Gastrocnemius medialis (tissue), 4 donors: ENCODE measurements at places on chromosomes 3 and 15.

DNA sequence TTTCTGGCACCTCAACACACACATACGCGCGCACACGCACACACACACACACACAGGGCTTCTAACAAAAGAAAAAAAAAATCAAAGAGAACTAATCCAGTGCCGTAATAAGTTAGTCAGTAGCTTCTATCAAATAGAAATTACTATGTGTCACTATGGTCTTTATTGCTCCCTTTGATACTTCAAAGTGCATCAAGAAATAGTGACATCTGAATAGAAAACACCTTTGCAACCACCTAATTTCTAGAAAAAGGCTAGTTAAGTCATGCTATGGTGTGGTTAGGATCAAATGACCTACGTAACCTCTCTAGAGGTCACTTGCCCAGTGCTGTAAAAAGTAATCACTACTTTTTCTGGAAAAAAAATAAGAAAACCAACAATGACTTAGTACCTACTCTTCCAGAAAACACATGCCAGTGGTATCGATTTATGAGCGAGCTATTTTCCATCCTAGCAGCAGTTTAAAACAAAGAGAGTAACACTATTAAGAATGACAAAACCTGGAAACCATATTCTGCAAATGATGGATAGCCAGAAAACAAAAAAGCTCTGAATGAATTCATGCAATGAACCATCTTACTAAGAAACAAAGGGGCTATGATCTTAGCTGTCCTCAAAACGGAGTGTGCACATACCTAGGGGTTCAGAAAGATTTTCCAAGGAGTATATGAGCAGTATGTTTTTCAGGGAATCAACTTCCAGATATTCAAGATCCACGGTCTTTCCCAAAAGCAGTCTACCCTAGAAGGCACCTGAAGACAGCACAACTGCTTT, 6.8 kb downstream of the AVEN start:
- no peak overlapping the region for H3K27ac ChIP-seq
- no peak overlapping the region for H3K4me3 ChIP-seq
- H3K4me1 ChIP-seq: no peaks in the 10 kb centered on the region
- no peak for DNase-seq
- no peaks in the 10 kb centered on the region for H3K27me3 ChIP-seq
- H3K36me3 ChIP-seq: no peaks in the 10 kb centered on the region

GRCh38 chr3:128459461-128459820, 7.2 kb downstream of the DNAJB8 start:
- H3K4me1 ChIP-seq: no peaks in the 10 kb centered on the region
- no peak overlapping the region for H3K27ac ChIP-seq
- H3K27me3 ChIP-seq: no peaks in the 10 kb centered on the region
- no peaks in the 10 kb centered on the region for H3K36me3 ChIP-seq
- DNase-seq: no peak
- H3K4me3 ChIP-seq: no peak overlapping the region

GRCh38 chr15:75636026-75636425, 4.0 kb downstream of the IMP3 start:
- no peaks in the 10 kb centered on the region for H3K27me3 ChIP-seq
- peaks cover 26% of the 10 kb centered on the region for H3K4me1 ChIP-seq
- no peak overlapping the region for H3K27ac ChIP-seq
- no peak for DNase-seq

DNA sequence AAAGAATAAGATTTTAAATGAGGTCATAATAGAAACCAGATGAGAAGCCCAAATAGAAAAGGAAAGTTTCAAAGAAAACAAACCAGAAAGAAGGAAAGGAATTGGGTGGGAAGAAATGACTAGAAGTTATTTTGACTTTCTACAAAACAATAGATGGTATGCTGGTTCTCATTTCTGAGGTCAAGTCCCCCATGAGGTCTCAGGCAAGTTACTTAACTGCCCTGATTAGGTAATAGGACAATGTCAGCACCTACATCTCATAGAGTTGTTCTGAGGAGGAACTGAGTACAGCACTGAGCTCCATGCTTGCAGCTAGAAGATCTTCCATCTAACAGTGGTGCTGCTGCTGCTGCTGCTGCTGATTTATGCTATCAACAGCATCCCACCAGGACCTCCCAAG, 185.9 kb downstream of the ERC2 start:
- H3K27me3 ChIP-seq: no peaks in the 10 kb centered on the region
- DNase-seq: no peak
- no peak overlapping the region for H3K27ac ChIP-seq
- no peaks in the 10 kb centered on the region for H3K4me1 ChIP-seq
- H3K4me3 ChIP-seq: no peak overlapping the region

- DNase-seq: no peak
- H3K27me3 ChIP-seq: no peaks in the 10 kb centered on the region
- H3K4me1 ChIP-seq: peaks cover 17% of the 10 kb centered on the region
- peak overlapping the region; percentile 82 for H3K4me3 ChIP-seq
- H3K27ac ChIP-seq: peak overlapping the region; percentile 71
Measured at GRCh38 chr3:53161450-53161819, 426 bp downstream of the PRKCD start.
